PC-3 (cell line): ENCODE measurements at places on chromosomes 1 and 21. TPM values are rescaled to one million over a fixed set of nuclear protein-coding genes. Genes with fewer than 3 reads are reported as not detected.

Gene MYOG
- not detected in 2 replicates for total RNA-seq

DNA sequence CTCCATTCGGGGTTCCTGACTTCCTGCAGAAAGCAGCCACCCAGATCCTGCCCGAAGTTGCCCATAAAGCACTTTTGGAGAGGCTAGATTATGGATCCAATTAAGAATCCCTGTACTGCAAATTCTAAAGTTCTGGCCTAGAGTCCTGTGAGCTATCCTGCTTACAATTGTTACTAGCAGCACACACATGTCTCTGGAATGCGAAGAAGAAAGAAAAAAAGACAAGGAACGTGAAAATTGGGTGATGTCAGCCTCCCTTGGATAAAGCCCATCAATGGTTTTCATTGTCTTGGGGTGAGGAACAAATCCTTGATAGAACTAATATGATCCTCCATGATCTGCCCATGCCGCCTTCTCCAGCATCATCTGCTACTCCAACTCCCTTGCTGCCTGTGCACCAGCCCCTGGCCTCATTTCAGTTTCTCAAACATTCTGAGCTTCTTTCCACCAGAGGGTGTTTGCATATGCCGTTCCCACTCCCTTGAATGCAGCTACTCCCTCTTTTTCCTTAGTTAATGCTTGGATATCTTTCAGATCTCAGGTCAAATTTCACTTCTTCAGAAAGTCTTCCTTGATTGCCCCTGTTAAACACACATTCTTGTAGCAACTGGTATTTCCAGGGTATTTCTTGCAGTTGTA lies 94.0 kb downstream of the ST6GALNAC5 start:
- no peak for DNase-seq

- DNase-seq, result no peak
Observed at GRCh38 chr1:201782353-201782752, 46.6 kb upstream of the IPO9 start.

GRCh38 chr1:172266528-172267174 lies 153.8 kb upstream of the C1orf105 start:
- peak; percentile 79 for DNase-seq

DNA sequence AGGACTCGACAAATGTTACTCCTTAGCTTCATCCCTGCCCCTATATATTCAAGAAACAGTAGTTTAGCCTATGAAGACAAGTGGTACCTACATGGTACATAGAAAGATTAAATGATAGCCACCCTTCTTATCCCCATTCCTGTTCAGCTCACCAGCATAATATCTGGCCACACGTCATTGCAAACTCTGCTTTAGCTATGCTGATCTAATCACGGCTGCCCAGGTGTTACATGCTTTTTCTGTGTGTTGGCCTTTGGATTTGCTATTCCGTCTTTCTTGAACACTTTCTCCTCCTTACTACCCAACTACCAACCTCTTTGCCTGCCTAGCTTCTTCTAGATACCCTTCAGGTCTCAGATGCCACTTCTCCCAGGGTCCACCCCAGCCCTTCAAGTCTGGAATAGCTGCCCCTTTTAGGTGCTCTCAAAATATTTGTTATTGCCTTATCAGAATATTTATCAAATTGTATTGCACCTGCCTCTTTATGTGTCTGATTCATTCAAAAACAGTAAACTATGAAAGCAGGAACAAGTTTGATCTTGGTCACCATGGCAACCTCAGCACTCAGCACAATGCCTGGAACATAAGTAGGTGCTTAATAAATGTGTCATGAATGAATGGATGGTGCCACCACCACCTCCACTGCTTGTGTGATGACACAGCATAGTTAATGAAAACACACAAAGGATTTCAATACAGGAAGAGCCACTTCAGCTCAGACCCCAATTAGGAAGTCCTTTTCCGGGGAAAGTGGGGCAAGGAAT lies 11.4 kb upstream of the DNASE2B start:
- DNase-seq, result peak; percentile 29
